ENCODE measurements at places on chromosomes 4 and X. TPM values are rescaled to one million over a fixed set of nuclear protein-coding genes. Genes with fewer than 3 reads are reported as not detected.

DNA sequence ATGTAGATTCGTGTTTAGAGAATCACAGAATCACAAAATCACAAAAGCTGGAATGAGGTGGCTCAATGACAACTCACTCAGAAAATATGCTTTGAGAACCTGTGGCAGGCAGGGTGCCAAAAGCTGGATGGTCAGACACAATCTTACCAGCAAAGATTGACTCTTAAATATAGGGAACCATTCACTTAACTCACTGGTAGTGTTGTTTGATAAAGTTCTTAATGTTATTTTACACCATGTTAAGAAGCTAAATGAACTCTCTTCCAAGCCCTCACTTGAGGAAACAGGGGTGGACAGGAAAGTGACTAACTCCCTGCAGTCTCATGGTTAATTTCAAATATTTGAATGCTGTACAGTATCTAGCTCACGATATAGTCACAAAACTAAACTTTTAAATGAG, 5.7 kb upstream of the SCOC start:
- no peak for DNase-seq
- 0 out of 2 replicates have a peak, but pooled peaks cover 2% of the 10 kb centered on the region for H3K27me3 ChIP-seq
- H3K27ac ChIP-seq = no peak overlapping the region
- H3K4me3 ChIP-seq = no peak overlapping the region
- H3K4me1 ChIP-seq = peaks cover 4% of the 10 kb centered on the region
- H3K36me3 ChIP-seq = no peaks in the 10 kb centered on the region

GRCh38 chrX:7620560-7620959, 222.4 kb upstream of the VCX start:
- H3K27me3 ChIP-seq = no peaks in the 10 kb centered on the region
- H3K36me3 ChIP-seq = no peaks in the 10 kb centered on the region
- no peaks in the 10 kb centered on the region for H3K4me1 ChIP-seq
- no peak overlapping the region for H3K4me3 ChIP-seq
- no peak overlapping the region for H3K27ac ChIP-seq

GRCh38 chr4:54473798-54474197, 184.0 kb upstream of the KIT start:
- no peak overlapping the region for H3K4me3 ChIP-seq
- DNase-seq = no peak
- no peaks in the 10 kb centered on the region for H3K27me3 ChIP-seq
- H3K27ac ChIP-seq = no peak overlapping the region
- no peaks in the 10 kb centered on the region for H3K36me3 ChIP-seq
- H3K4me1 ChIP-seq = no peaks in the 10 kb centered on the region

DNA sequence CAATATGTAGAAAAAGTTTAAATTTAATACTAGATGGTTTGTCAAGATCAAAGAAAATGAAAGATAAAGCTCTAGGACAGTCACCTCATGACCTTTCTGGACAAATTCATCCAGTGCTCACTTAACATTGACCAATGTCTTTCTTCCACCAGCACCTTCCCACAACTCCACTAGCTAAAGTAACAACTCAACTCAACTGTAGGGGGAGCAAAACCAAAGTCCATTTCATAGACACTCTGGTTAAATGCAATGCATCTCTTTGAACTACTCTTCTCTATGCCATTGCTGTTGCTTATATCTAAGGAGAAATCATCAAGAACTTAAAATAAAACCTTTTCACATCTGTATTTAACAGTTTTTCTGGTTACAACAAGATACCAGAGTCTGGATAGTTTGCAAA, 25.1 kb downstream of the UGT2B4 start:
- H3K27me3 ChIP-seq = no peaks in the 10 kb centered on the region
- no peak overlapping the region for H3K27ac ChIP-seq
- no peak for DNase-seq
- no peaks in the 10 kb centered on the region for H3K36me3 ChIP-seq
- H3K4me1 ChIP-seq = no peaks in the 10 kb centered on the region
- no peak overlapping the region for H3K4me3 ChIP-seq

DNA sequence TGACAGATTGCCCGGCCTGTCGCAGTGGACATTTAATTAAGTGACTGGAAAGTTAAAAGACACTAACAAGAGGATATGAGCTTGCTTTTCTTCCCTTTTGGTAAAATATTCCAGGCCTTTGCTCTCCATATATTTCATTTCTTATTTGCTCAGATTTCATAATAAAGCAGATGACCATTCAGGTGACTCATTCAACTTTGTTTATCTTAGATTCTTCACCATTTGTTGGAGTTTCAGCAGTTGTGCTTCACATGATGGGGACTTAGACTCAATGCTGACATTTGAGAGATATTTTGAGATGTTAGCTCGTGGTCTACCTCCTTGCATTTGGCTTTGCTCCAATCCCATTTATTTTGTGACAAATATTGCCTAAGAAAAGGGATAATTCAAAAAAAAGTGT, 312.2 kb downstream of the ARHGAP24 start:
- H3K27ac ChIP-seq = no peak overlapping the region
- H3K36me3 ChIP-seq = no peaks in the 10 kb centered on the region

GRCh38 chr4:120773641-120774040, 148.9 kb downstream of the PRDM5 start:
- no peak for DNase-seq
- no peaks in the 10 kb centered on the region for H3K36me3 ChIP-seq
- H3K27ac ChIP-seq = no peak overlapping the region

DNA sequence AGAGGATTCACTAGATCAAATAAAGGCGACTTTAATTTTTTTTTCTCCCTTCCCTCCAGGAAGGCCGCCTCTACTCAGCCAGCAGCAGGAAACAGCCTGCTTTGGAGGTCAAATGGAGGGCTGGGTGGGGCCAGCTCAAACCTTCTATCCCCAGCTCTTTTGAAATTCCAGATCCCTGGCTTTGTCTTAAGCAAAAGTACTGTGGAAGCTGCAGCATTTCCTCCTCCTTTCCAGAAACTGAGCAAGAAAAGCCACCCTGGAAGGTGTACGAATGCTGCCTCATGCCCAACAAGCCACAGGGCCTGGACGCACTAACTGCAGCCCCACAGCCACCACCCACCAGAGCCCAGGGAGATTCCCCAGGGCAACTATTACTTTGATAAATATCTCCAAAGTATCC, 55.1 kb upstream of the ZCCHC13 start:
- no peaks in the 10 kb centered on the region for H3K27me3 ChIP-seq
- H3K36me3 ChIP-seq = peaks cover 3% of the 10 kb centered on the region
- no peak overlapping the region for H3K27ac ChIP-seq
- DNase-seq = no peak
- H3K4me1 ChIP-seq = 0 out of 2 replicates have a peak, but pooled peaks cover 3% of the 10 kb centered on the region

DNA sequence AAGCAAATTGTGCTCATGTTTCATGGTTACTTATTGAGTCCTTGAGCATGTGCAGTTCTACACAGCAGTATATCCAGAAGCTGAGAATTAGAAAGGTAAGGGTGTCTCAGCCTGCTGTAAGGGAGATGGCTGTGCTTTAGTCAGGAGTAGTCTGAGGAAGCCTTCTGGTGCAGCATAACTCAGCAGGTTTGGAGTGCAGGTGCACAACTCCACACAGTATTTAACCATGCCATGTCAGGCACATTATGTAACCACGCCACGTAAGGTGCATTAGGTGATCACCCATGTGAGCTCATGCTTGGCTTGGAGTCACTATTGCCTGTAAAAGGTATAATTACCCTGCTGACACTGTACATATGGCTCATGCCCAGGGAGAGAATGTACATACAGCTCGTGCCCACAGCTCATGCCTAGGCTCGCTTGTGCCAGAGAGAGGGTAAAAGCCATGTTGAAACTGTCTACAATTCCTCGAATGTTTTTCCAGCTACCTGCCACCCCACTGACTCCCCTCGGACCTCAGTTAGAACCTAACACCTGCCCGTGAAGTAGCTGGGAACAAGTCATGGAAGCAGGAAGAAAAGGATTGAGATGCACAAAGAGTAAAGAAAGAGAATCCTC, 37.8 kb downstream of the UCHL1 start:
- H3K36me3 ChIP-seq = no peaks in the 10 kb centered on the region
- H3K27ac ChIP-seq = no peak overlapping the region
- no peaks in the 10 kb centered on the region for H3K4me1 ChIP-seq
- DNase-seq = no peak
- no peak overlapping the region for H3K4me3 ChIP-seq
- no peaks in the 10 kb centered on the region for H3K27me3 ChIP-seq

GRCh38 chrX:51026862-51027261, 116.3 kb downstream of the BMP15 start:
- H3K4me1 ChIP-seq = no peaks in the 10 kb centered on the region
- no peaks in the 10 kb centered on the region for H3K27me3 ChIP-seq
- no peak overlapping the region for H3K27ac ChIP-seq
- no peak for DNase-seq

DNA sequence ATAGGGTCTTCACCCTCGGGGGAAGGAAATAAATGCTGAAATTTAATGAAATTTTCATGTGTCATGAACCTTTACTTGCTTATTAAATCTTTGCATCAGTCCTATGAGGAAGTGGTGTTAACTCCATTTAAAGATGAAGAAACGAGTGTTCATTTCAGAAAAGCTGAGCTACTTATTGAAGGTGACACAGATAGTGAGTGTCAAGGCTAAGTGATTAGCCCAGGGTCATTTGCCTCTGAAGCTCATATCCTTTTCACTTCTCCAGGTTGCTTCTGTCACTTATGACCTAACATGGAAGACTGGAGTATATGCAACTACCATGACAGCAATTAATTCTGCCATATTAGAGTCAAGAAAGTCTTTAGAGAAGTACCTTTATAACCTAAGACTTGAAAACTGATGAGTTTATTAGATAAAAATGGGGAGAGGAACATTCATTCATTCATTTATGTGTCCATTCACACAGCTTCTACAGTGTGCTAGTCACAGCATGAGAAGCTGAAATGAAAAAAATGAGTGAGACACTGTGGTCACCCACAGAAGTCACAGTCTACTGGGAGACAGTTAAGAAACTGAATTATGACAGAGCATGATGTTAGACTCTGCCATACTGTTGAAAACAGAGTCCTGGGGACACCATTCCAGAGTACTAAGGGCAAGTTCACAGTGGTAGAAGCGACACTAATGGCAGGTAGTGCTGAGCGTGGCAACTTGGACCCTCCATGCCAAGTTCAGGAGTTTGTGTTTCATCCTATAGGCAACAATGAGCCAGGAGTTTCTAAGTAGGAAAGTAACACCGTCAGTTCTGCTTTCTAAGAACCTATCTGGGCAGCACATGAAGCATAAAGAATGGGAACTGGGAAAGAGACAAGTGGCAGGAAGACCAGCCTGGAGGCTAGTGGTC, 21.3 kb downstream of the ALPK1 start:
- no peaks in the 10 kb centered on the region for H3K4me1 ChIP-seq
- no peaks in the 10 kb centered on the region for H3K27me3 ChIP-seq
- no peak overlapping the region for H3K27ac ChIP-seq
- no peak for DNase-seq

DNA sequence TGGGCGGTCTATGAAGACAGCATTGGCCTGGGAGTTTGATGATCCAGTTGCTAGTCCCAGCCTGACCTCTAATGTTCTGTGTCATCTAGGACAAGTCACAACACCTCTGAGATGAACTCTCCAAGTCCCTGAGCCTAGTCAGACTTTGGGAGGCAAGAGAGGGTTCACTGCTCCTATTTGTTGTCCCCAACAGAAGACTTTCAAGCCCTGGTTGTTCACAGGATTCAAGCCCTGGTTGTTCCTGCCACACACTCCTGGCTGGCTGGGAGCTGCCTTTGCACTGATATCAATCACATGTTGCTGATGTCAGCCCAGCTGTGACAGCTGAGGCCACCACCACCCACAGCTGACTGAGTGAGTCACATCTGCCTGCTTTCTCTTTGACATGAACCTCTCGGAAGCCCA, 253.2 kb upstream of the RASGEF1B start:
- H3K27me3 ChIP-seq = no peaks in the 10 kb centered on the region
- no peaks in the 10 kb centered on the region for H3K36me3 ChIP-seq
- H3K4me3 ChIP-seq = no peak overlapping the region
- H3K27ac ChIP-seq = no peak overlapping the region
- H3K4me1 ChIP-seq = no peaks in the 10 kb centered on the region

GRCh38 chr4:78951862-78952472, 12.7 kb upstream of the PAQR3 start:
- H3K4me3 ChIP-seq = no peak overlapping the region
- no peak for DNase-seq
- no peak overlapping the region for H3K27ac ChIP-seq

DNA sequence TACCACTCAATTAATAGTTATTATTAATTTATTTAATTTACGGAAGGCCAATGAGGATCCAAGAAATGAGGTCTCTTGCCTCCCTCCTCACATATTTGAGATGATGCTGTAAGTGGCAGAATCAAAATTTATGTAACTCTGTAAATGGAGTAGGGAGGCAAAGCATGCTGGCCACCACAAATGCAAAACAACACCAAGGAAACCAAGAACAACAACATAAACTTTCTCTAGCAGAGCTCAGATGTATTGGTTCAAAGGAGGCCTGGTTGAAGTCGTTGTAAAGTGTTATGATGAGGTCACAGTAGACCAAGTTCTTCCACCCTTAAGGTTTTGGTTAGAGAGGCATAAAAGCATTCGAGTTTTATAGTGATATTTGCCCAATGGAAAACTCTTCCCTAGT, 194.8 kb upstream of the FAT1 start:
- H3K27ac ChIP-seq = no peak overlapping the region
- H3K27me3 ChIP-seq = no peaks in the 10 kb centered on the region
- H3K4me1 ChIP-seq = no peaks in the 10 kb centered on the region
- no peaks in the 10 kb centered on the region for H3K36me3 ChIP-seq
- no peak overlapping the region for H3K4me3 ChIP-seq

GRCh38 chr4:121277194-121278105, 103.4 kb downstream of the QRFPR start:
- no peak overlapping the region for H3K4me3 ChIP-seq
- H3K27me3 ChIP-seq = no peaks in the 10 kb centered on the region
- H3K4me1 ChIP-seq = no peaks in the 10 kb centered on the region
- DNase-seq = no peak
- no peaks in the 10 kb centered on the region for H3K36me3 ChIP-seq
- no peak overlapping the region for H3K27ac ChIP-seq

DNA sequence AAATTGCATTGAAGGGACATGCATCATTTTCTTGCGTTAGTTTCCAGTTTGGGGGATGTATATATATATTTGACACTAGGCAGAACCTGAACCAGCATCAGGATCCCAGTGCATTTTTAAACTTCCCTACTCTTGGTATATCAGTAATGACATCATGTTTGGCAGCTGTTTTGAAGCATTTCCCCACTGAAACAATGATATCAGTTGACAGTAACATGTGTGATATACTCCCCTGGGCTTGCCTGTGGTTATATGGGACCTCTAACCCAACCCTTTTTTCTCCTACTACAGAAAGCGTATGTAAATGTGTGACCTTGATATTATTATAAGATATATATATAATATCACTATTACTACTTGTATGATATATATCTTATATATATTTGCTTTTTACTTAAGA, 225.9 kb upstream of the CASK start:
- H3K4me1 ChIP-seq = no peaks in the 10 kb centered on the region
- H3K27ac ChIP-seq = no peak overlapping the region
- H3K4me3 ChIP-seq = no peak overlapping the region
- H3K36me3 ChIP-seq = no peaks in the 10 kb centered on the region
- no peak for DNase-seq
- no peaks in the 10 kb centered on the region for H3K27me3 ChIP-seq

USO1 gene
- total RNA-seq = 198 TPM

HNRNPDL gene
- 408 TPM for total RNA-seq

ZMAT1 gene
- 0.94 TPM for total RNA-seq

MFAP3L gene
- 9.8 TPM for total RNA-seq

Data from H1 (cell line).